ENCODE measurements at places on chromosomes 13 and 19.

DNA sequence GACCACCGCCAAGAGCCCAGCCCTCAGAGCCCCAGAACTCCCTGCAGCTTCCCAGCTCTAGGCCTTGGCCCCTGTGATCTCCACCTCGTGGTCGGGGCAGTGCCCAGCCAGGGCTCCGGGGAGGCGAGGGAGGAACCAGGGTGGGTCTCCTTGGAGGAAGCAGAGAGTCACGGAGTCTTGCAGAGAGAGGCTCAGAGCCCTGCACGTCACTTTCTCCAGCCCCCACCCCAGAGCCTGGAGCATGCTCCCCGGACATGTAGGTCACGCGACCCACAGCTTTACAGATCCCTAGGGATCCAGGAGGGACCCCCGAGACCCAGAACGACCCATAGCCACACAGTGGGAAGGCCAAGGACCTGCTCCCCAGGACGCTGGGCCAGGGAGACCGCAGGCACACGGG lies 11.9 kb downstream of the GADD45B start:
- DNase-seq: no peak

DNA sequence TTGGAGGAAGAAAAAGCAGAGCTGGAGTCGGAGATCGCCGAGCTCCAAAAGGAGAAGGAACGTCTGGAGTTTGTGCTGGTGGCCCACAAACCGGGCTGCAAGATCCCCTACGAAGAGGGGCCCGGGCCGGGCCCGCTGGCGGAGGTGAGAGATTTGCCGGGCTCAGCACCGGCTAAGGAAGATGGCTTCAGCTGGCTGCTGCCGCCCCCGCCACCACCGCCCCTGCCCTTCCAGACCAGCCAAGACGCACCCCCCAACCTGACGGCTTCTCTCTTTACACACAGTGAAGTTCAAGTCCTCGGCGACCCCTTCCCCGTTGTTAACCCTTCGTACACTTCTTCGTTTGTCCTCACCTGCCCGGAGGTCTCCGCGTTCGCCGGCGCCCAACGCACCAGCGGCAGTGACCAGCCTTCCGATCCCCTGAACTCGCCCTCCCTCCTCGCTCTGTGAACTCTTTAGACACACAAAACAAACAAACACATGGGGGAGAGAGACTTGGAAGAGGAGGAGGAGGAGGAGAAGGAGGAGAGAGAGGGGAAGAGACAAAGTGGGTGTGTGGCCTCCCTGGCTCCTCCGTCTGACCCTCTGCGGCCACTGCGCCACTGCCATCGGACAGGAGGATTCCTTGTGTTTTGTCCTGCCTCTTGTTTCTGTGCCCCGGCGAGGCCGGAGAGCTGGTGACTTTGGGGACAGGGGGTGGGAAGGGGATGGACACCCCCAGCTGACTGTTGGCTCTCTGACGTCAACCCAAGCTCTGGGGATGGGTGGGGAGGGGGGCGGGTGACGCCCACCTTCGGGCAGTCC lies 5.0 kb downstream of the FOSB start:
- DNase-seq: no peak

GRCh38 chr13:32902029-32902780 lies 114.0 kb upstream of the KL start:
- no peak for DNase-seq

GRCh38 chr19:31675193-31675913 lies 326.1 kb upstream of the TSHZ3 start:
- no peak for DNase-seq

All from HuH-7 (cell line).